ENCODE measurements at places on chromosomes 7 and 10. TPM values are rescaled to one million over a fixed set of nuclear protein-coding genes. Genes with fewer than 3 reads are reported as not detected.

NT5C3A gene
- 28.4 TPM for total RNA-seq

- no peak for DNase-seq
Observed at GRCh38 chr10:123446449-123447156, 219.6 kb upstream of the GPR26 start.

DNA sequence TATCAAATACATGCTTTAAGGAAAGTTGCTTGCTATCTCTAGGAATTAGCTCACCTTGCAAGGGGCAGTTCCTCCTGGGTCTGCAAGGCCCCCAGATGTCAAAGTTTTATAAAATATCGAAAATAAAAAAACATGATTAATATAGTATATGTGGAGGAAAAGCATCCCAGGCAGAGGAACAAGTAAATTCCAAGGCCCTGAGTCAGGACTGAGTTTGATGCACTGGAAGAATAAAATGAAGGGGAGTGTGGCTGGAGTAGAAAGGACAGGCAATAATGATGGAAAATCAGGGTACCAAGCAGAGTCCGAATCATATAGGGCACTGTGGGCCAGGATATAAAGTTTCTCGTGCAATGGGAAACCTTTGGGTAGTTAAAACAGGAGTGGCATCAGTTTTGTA lies 112.4 kb upstream of the EEPD1 start:
- no peak for DNase-seq

GRCh38 chr7:1580422-1581030 lies 10.7 kb upstream of the PSMG3 start:
- DNase-seq = peak; percentile 52

DNA sequence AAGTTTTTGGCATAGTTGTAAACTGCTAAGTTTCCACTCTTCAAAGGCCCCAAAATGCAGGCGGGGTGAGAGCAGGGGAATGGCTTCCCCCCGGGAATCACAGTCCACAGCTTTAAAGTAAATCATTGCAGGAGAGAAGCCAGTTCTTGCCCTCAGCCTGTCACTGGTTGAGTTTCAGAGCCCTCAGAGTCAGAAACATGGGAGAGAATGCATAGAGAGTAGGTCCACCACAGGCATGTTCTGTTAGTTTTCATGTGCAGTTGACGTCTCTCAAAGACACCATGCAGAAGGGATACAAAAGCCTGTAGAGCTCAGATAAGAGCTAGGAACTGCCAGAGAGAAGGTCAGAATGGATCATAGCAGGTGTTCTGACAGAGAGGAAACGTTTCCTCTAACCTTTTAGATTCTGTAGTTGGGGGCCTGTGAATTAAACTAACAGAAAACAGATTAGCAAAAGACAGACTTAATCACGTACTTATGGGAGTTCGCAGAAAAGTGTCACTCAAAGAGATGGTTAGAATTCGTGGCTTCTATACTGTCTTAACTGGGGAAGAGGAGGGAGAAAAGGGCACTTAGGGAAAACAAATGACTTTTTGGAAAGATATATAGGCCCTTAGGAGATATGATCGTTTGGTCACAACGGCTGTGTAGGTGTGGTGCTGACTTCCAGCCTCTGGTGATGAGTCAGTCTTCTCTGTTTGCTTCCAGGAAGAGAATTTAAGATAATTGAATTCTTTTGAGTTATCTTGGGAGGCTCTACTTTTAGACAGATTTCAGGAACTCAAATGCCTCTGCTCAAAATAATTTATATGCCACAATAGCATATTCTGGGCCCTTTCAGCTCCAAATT lies 48.0 kb upstream of the MSRB2 start:
- no peak for DNase-seq

DNA sequence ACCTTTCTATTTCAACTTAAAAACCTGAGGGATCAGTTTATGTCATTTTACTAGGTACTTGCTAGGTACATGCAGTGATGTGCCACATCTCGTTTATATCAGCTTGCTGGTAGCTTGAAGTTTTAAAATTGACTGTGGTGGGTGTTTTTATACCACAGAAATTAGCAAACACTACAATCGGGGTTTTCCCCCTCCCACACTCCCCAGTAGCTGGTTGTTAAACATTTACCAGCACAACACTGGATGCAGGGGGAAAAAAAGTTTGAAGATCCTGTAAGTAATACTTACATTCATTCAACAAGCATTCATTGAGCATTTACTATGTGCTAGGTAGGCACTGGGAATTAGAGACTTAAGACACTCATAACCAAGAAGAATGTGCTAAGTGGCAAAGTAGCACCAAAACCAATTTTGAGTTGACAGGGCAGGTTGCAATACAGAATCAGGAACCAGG lies 32.6 kb downstream of the USP6NL start:
- DNase-seq = no peak

- DNase-seq = no peak
Observed at GRCh38 chr7:51067258-51067657, 249.4 kb downstream of the COBL start.
